ENCODE measurements at places on chromosomes 4 and X.

GRCh38 chrX:48511560-48511959 is 2.8 kb downstream of the PORCN start:
- DNase-seq: no peak

GRCh38 chr4:26375551-26375950 is 54.7 kb downstream of the RBPJ start:
- DNase-seq: no peak

- no peak for DNase-seq
These were observed 20.7 kb downstream of the SYNPO2 start for GRCh38 chr4:118909173-118909956.

DNA sequence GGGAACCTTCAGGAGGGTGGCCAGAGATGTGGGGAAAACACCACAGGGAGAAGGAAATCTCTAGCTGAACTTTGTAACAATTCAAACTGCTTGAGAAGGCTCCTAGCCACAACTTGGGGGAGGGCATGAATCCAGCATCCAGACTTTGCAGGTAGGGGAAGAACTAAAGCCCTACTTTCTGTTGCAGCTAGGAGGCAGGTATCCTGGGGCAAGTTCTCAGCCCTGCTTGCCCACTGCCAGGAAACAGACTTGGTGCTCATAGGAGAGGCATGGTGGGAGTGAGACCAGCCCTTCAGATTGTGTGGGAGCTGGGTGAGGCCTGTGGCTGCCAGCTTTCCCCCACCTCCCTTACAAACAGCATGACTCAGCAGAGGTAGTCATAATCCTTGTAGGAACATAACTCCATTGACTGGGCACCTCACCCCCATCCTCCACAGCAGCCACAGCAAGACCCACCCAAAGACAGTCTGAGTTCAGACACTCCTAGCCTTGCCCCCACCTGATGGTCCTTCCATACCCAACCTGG is 209.5 kb upstream of the CPEB2 start:
- no peak for DNase-seq

- DNase-seq: no peak
These were observed 94.1 kb downstream of the COX18 start for GRCh38 chr4:72975488-72975784.

- no peak for DNase-seq
These were observed 514.3 kb downstream of the PDHA2 start for GRCh38 chr4:96354036-96354712.

GRCh38 chr4:75069493-75070074 is 136.7 kb downstream of the PARM1 start:
- no peak for DNase-seq

- no peak for DNase-seq
These were observed 24.4 kb upstream of the TAB3 start for GRCh38 chrX:30913492-30913891.

GRCh38 chrX:16771483-16772398 is 14.5 kb upstream of the TXLNG start:
- no peak for DNase-seq

DNA sequence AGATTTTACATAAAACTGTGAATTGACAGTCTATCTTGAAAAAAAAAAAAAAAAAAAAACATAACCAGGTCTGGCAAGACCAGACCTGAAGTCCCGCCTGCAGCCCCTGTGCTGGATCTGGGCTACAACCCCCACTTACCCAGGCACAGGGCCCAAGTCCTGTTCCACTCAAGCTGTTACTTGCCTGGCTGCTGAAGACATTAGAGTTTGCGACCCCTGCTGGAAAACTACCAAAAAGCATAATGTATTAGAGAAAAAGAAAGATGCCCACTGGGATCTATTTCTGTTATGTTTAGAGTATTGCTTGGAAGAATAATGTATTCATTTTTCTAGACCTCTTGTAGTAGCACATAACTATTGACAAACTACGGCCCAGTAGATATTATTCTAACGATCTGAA is 4.7 kb downstream of the HS3ST1 start:
- no peak for DNase-seq

DNA sequence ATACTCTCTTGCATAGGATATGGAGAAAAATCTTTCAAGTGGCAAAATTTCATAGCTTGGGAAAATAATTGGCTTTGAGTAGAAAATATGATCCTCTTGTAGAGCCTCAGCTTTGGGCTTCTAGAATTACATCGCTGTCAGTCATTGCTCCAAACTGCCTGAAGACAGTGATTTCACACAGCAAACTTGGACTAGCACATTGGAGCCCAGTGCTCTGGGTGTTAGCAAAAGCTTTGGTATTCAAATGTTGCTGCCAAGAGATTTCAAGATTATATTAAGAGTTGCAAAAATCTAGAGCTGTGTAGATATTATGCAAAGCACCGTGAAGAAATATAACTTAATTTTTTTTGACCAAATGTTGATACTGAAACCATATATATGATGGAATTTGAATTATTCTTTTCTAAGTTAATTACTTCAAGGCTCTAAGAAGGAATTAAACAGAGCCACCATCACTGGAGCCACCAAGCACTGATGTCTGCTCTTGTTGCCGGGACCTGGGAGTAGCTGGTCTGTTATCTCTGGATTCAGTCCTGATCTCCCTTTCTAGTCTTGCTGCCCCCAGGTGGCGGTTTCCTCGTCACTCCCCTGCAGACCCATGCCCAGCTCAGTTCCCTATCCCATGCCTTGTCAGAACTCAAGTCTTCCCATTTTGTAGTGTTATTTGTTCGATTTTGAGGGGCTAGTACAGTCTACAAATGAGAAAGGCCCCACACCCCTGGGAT is 260.7 kb upstream of the SFRP2 start:
- DNase-seq: no peak

GRCh38 chr4:98566361-98567008 is 91.9 kb downstream of the TSPAN5 start:
- DNase-seq: no peak

- no peak for DNase-seq
These were observed 34.2 kb upstream of the C1GALT1C1 start for GRCh38 chrX:120664081-120664480.

DNA sequence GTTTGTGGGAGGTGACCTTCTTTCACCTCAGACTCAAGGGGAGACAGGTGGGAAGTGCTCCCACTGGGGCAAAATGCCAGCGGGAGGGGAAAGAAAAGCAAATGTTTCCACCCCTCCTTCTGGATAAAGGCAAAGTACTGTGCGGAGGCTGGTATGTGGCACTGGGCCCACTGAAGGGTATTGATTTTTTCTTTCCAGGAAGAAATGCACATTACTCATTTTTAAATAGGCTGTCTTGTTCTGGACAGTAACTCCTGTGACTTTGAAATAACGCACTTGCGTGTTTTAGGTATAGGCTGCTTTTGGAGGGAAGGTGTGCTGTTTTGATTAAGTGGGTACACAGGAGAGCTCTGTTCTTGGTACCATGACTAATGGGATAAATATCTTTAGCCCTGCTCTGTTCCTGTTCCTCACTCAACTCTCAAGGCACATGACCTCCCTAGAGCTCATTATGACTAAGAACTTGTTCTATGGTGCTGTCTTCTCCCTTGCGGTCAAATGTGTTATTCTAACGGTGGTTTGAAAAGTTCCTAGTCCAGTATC is 40.7 kb upstream of the MBTPS2 start:
- DNase-seq: no peak

DNA sequence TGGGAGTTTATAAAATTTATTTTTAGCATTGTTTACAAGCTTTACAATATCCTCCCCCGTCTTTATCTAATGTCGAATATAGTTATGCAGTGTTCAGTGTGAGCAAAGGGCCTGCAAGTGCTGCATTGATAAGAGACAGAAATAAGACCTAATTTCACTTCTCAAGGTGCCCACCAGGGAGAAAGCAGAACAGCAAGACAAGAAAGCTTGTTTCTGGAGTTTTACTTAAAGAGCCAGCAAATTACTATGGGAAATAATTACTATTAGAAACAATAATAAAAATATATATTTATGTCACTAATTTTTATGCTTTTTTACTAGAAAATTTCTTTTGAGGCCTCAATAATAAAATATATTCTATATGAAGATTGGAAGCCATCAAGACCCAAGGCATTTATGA is 2677.7 kb downstream of the ARAP2 start:
- no peak for DNase-seq

- no peak for DNase-seq
These were observed 88.4 kb downstream of the ZXDA start for GRCh38 chrX:57821703-57822387.

DNA sequence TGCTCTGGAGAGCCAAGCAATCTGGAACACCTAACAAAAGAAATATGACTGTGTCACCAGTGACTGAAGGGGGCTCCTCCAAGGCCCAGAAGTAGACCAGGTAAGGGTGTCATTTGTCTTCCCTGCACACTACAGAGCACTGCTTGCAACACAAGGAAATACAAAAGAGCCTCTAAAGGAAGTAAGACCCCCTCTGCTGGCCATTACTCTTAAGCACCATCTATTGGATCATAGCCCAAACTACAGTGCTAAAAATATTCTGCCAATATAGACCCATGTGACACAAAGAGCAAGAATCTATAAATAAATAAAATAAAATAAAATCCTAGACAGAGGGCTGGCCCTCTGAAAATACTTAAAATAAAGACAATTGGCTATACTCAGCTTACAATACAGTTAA is 528.7 kb downstream of the TMA16 start:
- no peak for DNase-seq

- DNase-seq: no peak
These were observed 65.7 kb upstream of the NOCT start for GRCh38 chr4:138949866-138950265.

GRCh38 chrX:45889471-45889870 is 655.8 kb downstream of the ZNF674 start:
- no peak for DNase-seq

DNA sequence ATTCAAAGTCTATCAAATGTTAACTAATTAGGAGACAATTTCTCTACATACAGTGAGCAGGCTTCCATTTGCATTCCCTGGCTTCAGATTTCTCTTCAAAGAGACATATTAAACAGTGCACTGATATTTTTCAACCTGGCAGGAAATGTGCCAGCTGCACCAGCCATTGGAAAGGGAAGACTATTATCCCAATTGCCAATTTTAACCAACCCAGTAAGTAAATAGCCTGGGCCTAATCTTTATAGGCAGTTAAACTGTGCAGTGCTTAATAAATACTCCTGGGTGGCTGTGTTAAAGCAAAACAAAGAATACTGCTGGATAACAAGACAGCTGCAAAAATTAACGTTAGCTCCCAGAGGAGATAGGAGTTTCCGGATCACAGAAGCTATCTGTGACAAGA is 111.9 kb upstream of the GALNT7 start:
- no peak for DNase-seq

GRCh38 chrX:72201836-72202536 is 20.4 kb downstream of the PIN4 start:
- no peak for DNase-seq

DNA sequence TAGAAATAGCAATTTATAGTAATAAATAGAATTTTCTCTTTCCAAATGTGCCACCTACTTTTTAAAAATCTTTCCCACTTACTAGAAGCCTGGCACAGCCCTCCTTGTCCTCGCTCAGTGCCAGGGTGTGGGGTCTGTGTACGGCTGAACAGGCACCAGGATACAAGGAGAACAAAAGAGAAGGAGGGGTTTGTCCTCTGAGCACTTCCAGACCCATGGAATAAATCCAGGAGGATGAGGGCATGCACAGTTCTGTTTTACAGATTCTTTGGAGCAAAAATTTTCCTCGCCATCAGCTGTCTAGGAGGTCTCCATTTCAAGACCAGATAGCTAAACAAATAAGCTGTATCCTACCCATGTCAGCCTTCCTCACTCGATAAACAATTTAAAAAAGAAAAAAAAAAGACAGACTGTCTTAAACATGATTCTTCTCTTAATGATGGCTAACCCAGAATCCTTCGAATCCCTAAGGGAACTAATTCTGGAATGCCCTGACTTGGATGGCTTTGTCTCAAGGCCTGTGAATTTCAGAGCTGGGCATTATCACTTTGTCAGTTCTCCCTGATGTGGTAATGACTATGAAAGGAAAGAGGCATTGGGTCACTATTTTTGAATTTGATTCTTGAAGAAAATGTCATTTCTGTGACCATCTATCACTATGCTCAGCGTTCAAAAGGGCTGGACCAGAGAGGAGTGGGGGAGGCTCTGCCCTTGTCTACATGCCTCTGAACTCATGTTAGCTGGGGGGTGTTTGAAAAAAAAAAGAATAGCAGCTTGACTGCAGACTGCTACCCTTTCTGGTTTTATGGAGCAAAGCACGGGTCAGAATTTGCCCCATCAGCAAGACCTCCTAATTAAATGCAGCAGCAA is 151.0 kb downstream of the DCTD start:
- DNase-seq: no peak

DNA sequence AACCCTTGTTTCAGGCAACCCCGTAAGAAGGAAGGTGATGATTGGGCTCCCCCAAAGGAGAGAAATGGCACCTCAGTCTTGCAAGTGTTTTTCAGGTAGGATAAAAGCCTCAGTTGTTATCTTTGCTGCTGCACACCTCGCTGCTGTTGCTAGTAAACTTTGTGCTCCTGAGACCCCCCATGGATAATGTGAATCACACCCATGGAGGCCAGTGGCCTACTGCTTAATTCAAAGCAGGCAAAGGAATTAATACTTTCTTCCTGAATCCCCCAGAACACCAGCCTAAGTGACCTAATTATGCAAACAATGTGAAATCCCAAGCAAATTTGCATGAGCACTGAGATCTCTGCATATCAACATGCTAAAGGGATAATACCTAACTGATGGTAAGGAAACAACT is 337.5 kb downstream of the GRIA2 start:
- no peak for DNase-seq

DNA sequence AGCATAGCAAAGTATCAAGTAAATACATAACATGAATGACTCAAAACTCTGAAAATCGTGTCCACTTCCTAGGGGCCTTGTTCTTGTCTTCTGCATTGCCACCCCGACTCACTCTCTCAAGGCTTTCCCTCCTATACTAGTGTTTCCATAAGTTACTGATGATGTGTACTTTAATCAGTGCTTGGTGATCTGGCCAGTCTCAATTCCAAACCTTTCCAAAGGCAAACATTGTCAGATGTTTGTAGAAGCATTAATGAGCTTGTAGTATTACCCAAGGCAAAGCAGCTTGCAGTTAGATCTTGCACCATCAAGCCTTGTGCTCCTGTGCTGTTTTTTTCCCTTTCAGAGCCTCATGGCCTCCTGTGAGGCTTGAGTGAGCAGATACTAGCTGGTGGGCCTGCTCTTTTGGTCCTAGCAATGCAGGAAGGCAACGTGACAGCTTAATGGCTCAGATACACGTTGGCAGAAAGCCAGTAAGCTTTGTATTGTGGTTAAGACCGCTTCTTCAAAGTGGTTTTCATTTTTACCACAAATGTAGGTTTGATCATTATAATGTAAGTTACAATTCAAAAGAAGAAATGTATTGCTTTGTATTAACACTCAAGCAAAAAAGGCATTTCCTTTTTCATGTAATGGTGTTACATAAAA is 51.8 kb downstream of the RBPJ start:
- DNase-seq: peak; percentile 8

DNA sequence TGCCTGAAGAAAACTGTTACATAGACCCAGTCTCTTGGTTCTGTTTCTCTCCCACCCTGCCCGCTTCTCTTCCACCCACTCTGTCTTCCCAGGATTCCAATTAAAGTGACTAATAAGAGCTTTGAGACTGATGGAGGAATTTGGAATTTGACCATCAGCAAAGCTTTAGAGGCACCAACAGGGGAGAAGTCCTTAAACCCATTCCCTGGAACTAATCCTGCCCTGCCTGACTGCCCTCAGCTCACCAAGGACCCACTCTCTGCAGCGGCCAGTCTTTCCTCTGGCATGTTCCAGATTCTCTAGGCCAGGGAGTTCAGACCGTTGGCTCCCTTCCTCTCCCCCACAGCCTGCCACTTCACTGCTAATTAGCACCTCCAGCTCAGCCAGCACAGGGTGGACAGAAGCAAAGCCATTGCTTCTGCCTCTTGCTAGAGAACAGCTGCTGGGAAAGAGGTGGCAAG is 23.9 kb downstream of the SCD5 start:
- no peak for DNase-seq
